GM23338 (cell line): ENCODE measurements at places on chromosomes 3 and 15. TPM values are rescaled to one million over a fixed set of nuclear protein-coding genes. Genes with fewer than 3 reads are reported as not detected.
A peak's percentile ranks its signal among the peaks of the same experiment; 100 is the strongest.

DNA sequence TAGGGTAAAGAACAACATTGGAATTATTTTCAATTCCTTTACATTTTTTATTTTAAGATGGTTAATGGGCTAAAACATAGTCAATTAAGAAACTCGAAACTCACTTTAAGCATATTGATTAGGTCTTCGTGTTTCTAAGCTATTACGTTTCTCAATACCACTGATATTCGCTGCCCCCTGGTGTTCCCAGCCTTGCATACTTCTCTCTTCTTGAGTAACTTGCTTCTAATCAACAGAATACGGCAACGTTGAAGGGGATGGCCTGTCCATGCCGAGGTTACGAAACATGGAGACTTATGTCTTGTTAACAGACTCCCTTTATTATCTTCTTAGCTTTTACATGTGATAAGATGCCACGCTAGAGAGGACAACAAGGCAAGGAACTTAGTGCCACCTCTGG is 43.6 kb downstream of the ROBO1 start:
- H3K27ac ChIP-seq = no peak overlapping the region
- no peaks in the 10 kb centered on the region for H3K36me3 ChIP-seq
- no peaks in the 10 kb centered on the region for H3K4me1 ChIP-seq
- DNase-seq = peak; percentile 78
- no peak overlapping the region for H3K4me3 ChIP-seq

DNA sequence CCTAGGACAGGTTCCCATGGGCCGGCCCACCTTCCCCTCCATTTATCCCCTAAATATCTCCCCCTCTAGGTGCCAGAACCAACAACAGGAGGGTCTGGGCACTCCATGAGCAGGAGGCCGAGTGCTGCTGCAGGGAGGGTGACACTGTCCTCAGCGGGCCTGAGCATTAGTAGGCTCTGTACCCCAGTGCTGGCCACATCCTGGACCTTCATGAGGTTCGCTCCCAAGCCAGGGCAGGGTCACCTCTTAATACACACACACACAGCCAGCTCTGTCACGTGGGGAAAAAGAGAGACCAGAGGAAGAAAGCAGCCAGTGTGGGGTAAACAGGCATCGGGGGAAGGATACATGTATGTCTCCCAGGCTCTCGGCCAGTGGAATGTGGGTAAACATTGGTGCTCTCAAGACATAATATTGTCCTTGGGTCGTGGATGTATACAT is 27.9 kb upstream of the SEMA3F start:
- H3K27me3 ChIP-seq = no peaks in the 10 kb centered on the region
- H3K4me3 ChIP-seq = no peak overlapping the region

- H3K27me3 ChIP-seq = peaks cover 97% of the 10 kb centered on the region
- H3K27ac ChIP-seq = no peak overlapping the region
- no peak overlapping the region for H3K4me3 ChIP-seq
- H3K36me3 ChIP-seq = no peaks in the 10 kb centered on the region; the same call in 1 of the 2 replicates
- DNase-seq = no peak
Measured at GRCh38 chr15:82060817-82061216, 15.0 kb upstream of the MEX3B start.

The PAK6 gene
- 2.4 and 2.9 TPM in 2 replicates for polyA plus RNA-seq

The CPB1 gene
- not detected in 2 replicates for polyA plus RNA-seq

The SHC4 gene
- polyA plus RNA-seq = 0.32 and 0.38 TPM in 2 replicates

GRCh38 chr15:81410318-81410753 is 36.3 kb upstream of the TMC3 start:
- no peaks in the 10 kb centered on the region for H3K4me1 ChIP-seq
- no peaks in the 10 kb centered on the region for H3K27me3 ChIP-seq
- H3K4me3 ChIP-seq = no peak overlapping the region
- peak; percentile 90 for DNase-seq

DNA sequence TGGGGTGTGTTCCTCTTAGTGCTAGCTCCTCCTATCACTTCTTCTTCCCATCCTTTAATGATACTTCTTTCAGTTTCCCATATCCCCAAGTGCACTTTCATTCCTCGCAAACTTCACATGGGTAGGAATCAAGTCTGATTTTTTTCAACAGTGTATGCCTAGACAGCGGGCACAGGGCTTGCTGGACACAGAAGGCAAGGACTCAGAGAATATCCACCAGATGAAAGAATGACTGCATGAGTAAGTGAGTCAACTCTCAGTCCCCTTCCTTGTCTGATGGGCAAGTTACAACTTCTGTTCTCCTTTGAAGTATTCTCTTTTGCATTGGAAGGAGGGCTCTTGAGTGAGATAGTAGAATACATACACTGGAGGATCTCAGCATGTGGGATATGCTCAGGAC is 3.1 kb upstream of the SQOR start:
- no peaks in the 10 kb centered on the region for H3K36me3 ChIP-seq
- H3K4me1 ChIP-seq = peaks cover 4% of the 10 kb centered on the region; the same call in 1 of the 2 replicates
- DNase-seq = no peak
- no peak overlapping the region for H3K4me3 ChIP-seq
- H3K27ac ChIP-seq = no peak overlapping the region
- peaks cover 39% of the 10 kb centered on the region for H3K27me3 ChIP-seq

- H3K4me1 ChIP-seq = no peaks in the 10 kb centered on the region
- no peaks in the 10 kb centered on the region for H3K27me3 ChIP-seq
- no peaks in the 10 kb centered on the region for H3K36me3 ChIP-seq
- DNase-seq = no peak
Measured at GRCh38 chr3:153911116-153911515, 210.1 kb upstream of the ARHGEF26 start.

The CA12 gene
- 2.7 and 2.9 TPM in 2 replicates for polyA plus RNA-seq

GRCh38 chr15:69869881-69870505 is 227.7 kb downstream of the TLE3 start:
- DNase-seq = no peak
- no peaks in the 10 kb centered on the region for H3K27me3 ChIP-seq
- no peaks in the 10 kb centered on the region for H3K36me3 ChIP-seq
- no peak overlapping the region for H3K27ac ChIP-seq
- H3K4me1 ChIP-seq = no peaks in the 10 kb centered on the region

DNA sequence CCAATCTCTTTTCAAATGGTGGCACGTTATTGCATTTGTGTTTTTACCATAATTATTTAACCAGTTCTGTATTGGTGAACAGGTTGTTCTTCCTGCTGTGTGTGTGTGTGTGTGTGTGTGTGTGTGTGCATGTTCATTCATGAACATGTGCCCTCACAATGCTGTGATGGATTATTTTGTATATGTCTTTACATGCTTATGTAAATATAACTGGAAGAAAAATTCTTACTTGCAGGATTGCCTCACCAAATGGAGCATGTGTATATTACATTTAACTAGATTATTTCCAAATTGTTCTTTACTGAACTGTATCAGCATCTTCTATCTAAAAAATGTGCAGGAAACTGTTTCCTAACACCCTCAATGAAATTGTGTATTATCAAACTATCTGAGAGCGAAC is 175.2 kb upstream of the ZPLD1 start:
- no peaks in the 10 kb centered on the region for H3K27me3 ChIP-seq
- H3K27ac ChIP-seq = no peak overlapping the region
- H3K4me3 ChIP-seq = no peak overlapping the region
- peaks cover 5% of the 10 kb centered on the region; the same call in 1 of the 2 replicates for H3K4me1 ChIP-seq
- H3K36me3 ChIP-seq = no peaks in the 10 kb centered on the region

- no peak overlapping the region for H3K27ac ChIP-seq
- peak overlapping the region; percentile 60 for H3K4me3 ChIP-seq
- DNase-seq = peak; percentile 93
Measured at GRCh38 chr15:29103824-29104565, 165.6 kb downstream of the NSMCE3 start.

DNA sequence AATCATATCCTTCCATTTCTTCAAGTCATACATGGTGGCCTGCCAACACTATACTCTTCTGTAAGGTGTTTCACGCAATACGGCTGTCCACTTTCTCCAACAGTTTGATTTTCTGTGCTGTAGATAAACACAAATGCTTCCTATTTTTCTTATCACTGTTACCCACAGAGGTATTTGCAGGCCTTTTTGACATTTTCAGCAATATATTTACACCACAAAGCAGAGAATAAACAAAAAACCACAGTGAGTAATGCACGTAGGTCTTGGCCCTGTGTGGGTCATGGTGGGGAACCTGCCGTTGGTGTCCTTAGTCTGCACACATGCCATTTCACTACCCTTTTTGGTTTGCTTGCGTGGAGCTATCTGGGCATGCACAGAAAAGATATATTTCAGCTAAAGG is 59.5 kb downstream of the LRRC28 start:
- DNase-seq = no peak
- no peak overlapping the region for H3K27ac ChIP-seq
- H3K4me1 ChIP-seq = peaks cover 25% of the 10 kb centered on the region
- no peaks in the 10 kb centered on the region for H3K36me3 ChIP-seq
- H3K4me3 ChIP-seq = no peak overlapping the region

The PLCH1 gene
- polyA plus RNA-seq = 7.1 and 8.1 TPM in 2 replicates

The NMNAT3 gene
- polyA plus RNA-seq = 8.2 and 8.3 TPM in 2 replicates

The SPESP1 gene
- not detected in 2 replicates for polyA plus RNA-seq

DNA sequence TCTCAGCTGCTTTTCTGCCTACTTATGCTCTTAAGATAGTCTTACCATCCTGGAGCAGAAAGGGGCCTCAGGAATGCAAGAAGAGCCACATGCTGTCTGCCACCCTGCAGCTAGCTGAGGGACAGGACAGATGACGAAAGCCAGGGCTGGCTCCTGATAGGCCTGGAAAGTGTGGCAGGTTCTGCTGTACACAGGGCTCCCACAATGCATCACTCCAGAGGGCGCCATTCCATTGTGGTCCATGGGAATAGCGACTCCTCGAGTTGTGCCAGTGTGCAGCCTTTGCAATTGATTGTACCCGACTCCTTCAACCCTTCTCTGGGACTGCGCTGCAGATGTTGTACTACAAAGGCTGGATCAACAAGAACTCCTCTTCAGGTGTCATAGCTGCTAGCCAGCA is 11.2 kb downstream of the ACAN start:
- no peaks in the 10 kb centered on the region for H3K4me1 ChIP-seq
- no peak overlapping the region for H3K4me3 ChIP-seq
- H3K27ac ChIP-seq = no peak overlapping the region
- DNase-seq = no peak
- H3K27me3 ChIP-seq = no peaks in the 10 kb centered on the region

DNA sequence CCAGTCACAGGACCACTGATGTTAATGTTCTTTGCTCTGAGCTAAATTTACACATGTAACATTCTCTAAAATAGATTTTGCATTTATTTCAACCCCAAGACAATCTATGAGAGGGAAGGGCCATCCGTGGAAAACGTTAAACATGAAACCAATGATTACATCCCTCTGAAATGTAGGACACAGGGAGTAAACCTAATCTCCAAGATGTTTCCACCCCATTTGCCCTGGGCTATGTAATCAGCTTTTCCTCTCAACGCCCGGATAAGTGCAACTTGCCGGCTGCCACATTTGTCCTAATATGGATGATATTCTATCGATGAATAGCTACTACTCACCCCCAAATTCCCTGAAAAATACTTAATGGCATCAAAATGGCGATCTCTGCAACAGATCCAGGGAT is 6.4 kb upstream of the FMN1 start:
- H3K27me3 ChIP-seq = no peaks in the 10 kb centered on the region
- no peaks in the 10 kb centered on the region for H3K36me3 ChIP-seq
- DNase-seq = no peak
- H3K4me1 ChIP-seq = peaks cover 14% of the 10 kb centered on the region; the same call in 1 of the 2 replicates
- H3K27ac ChIP-seq = no peak overlapping the region

GRCh38 chr15:87755226-87755625 is 501.3 kb downstream of the NTRK3 start:
- no peak overlapping the region for H3K4me3 ChIP-seq
- H3K4me1 ChIP-seq = no peaks in the 10 kb centered on the region
- H3K27me3 ChIP-seq = no peaks in the 10 kb centered on the region
- no peaks in the 10 kb centered on the region for H3K36me3 ChIP-seq

DNA sequence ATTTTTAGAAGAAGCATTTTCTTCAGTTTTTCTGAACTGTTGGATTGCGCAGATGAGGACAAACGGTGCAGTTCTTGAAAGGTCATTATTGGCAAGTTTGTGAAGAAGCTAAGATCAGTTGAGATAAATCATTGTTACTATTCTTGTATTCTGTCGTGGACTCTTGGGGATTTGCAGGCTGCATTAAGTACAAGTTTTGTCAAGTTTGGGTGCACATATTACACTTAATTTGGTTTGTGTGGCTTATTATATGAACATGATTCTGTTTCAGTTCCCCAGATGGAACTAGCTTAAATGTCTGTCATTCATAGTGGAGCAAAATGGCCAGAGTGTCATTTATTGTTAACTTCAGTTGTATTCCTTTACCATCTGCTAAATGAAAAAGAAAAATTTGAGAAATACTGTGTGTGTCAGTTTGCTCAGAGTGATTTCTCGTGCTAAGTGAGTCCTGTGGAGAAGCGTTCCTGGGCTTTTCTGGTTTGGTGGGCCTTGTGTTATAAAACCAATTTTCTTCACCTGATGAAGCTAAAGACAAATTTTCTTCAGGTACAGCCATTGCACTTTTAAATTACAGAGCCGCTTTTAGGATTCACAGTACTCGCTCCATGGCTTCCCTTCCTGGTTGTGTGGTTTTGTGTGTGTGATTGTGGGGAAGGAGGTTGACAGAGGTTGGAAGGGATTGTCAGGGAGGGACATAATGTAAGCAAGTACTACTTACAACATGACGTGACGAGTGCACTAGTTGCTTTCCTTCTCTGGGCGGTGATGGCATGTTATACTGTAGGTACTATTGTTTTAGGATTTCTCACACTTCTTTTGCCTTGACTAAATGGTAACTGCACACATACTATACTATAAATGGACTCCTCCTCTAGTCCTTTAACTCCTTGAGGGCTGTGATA is 1.7 kb downstream of the AKAP13 start:
- peak overlapping the region; percentile 77 for H3K4me3 ChIP-seq
- peaks cover 9% of the 10 kb centered on the region; the same call in 1 of the 2 replicates for H3K4me1 ChIP-seq
- H3K36me3 ChIP-seq = no peaks in the 10 kb centered on the region
- H3K27ac ChIP-seq = no peak overlapping the region
- H3K27me3 ChIP-seq = no peaks in the 10 kb centered on the region

- H3K4me3 ChIP-seq = no peak overlapping the region
- H3K27ac ChIP-seq = no peak overlapping the region
- no peaks in the 10 kb centered on the region for H3K4me1 ChIP-seq
- H3K27me3 ChIP-seq = no peaks in the 10 kb centered on the region
- no peak for DNase-seq
Measured at GRCh38 chr3:101500208-101500607, 12.8 kb downstream of the SENP7 start.

DNA sequence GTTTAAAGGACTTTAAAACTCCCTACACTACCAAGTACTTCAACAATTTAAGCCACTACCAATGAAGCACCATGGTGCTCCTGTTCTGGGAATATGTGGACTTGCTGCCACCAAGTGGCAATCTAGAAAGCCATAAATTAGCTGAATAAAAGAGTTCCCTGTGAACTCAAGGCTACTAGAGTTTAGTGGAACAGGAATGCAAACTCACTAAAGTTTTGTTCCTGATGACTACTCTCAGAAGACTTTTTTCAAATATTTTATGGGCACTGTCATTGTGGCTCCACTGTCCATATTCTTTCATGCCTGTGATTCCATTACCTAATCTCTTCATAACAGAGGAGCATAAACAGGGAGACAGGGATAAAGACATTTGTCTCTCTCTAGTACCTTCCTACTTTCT is 63.9 kb downstream of the TMCC1 start:
- H3K36me3 ChIP-seq = no peaks in the 10 kb centered on the region
- no peak overlapping the region for H3K4me3 ChIP-seq
- no peak overlapping the region for H3K27ac ChIP-seq
- H3K27me3 ChIP-seq = no peaks in the 10 kb centered on the region
- DNase-seq = peak; percentile 76

The CRABP1 gene
- 522 and 536 TPM in 2 replicates for polyA plus RNA-seq

GRCh38 chr3:158107605-158108444 is 1.6 kb upstream of the SHOX2 start:
- H3K36me3 ChIP-seq = no peaks in the 10 kb centered on the region
- H3K27me3 ChIP-seq = peaks cover 67% of the 10 kb centered on the region
- DNase-seq = no peak
- H3K4me3 ChIP-seq = peak overlapping the region; percentile 81
- no peak overlapping the region for H3K27ac ChIP-seq

The C3orf18 gene
- 2.4 TPM in 2 replicates for polyA plus RNA-seq

GRCh38 chr15:49438962-49439631 is 16.1 kb downstream of the FGF7 start:
- H3K36me3 ChIP-seq = no peaks in the 10 kb centered on the region
- peaks cover 5% of the 10 kb centered on the region; the same call in 1 of the 2 replicates for H3K4me1 ChIP-seq
- no peak overlapping the region for H3K27ac ChIP-seq
- H3K27me3 ChIP-seq = no peaks in the 10 kb centered on the region

The SETD5 gene
- 132 and 143 TPM in 2 replicates for polyA plus RNA-seq
